ENCODE measurements at places on chromosomes 5 and 9. TPM values are rescaled to one million over a fixed set of nuclear protein-coding genes. Genes with fewer than 3 reads are reported as not detected.

The GARIN3 gene
- not detected for total RNA-seq

The KCTD16 gene
- total RNA-seq, result 0.06 TPM

The IFNB1 gene
- total RNA-seq, result not detected

The RASGEF1C gene
- not detected for total RNA-seq

The NUTM2F gene
- not detected for total RNA-seq

The FCN2 gene
- not detected for total RNA-seq

The PTGES gene
- 0.32 TPM for total RNA-seq

The SMIM33 gene
- not detected for total RNA-seq

The PSD2 gene
- total RNA-seq, result not detected

The NR5A1 gene
- not detected for total RNA-seq

The UBE2R2 gene
- 18.5 TPM for total RNA-seq

The PLEKHG4B gene
- total RNA-seq, result not detected

The PRDM9 gene
- not detected for total RNA-seq

The CREB3 gene
- total RNA-seq, result 39.2 TPM

The TRPM3 gene
- not detected for total RNA-seq

The CTSV gene
- total RNA-seq, result 0.76 TPM

Measured in bladder microvascular endothelial cell (primary cell).